ENCODE measurements at places on chromosomes 12 and 14.

DNA sequence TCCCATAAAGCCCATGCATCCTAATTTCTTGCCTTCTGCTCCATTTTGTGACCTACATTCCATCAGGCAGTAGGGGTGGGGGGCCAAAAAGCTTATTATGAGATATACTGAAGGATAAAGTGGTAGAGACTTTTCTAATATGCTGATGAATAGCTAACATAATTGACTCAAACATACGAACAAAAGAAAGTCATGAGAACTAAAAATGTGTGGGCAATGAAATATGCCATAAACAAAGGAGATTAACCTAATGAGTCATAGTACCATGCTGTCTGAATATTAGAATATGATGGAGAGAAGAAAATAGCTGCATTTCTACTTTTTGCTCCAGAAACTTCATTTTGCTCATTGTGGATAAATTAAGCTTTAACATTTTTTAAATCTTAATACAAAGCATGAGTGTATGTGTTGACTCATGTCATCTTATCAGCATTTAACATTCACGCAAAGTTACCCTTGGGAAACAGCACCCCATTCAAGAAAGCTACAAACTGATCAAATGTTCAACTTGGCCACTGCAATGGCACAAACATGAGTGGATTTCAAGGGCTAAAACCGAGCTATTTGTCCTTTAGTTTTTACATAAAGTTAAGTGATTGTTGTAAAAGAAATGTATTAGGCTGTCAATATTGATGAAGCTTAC is 64.0 kb upstream of the DIO2 start:
- DNase-seq: no peak

DNA sequence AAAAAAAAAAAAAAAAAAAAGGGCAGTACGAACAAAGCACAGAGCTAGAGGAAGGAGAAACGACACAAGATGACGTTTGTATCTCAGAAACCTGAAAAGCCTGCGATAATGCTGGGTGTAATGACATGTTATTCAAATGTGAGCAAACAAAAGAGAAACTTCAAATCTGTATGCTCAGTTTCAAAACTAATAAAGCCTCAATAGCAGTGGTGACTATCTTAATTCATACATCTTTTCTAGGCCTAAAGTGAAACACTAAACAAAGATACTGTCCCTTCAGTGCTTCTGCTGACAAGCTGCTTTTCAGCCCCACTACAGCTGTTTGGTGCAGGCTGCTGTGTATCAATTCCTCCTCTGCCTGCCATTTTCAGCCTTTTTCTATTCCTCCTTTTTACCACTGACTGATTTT is 15.8 kb downstream of the ITPR2 start:
- DNase-seq: no peak

DNA sequence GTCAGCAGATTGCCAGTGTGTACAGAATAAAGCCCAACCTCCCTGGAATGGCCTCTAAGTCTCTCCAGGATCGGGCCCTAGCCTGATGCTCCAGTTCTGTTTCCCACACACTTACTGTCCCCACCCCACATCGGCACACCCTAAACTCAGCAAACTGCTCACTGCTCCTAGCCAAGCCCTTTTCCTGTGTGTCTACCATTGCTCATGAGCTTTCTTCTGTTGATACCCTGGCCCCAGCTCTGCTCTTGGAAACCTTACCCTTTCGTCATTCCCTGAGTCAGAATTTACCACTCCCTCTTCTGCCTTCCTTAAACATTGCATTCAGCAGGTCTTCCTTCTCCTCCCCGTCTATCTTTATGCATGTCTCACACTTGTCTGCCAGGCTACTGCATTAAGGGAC is 158.9 kb downstream of the TMX1 start:
- no peak for DNase-seq

GRCh38 chr12:102675672-102676071 is 195.3 kb upstream of the IGF1 start:
- DNase-seq: no peak

GRCh38 chr14:104805326-104805678 is 4.4 kb downstream of the ZBTB42 start:
- no peak for DNase-seq

- no peak for DNase-seq
Measured at GRCh38 chr12:42968426-42968825, 378.9 kb upstream of the PRICKLE1 start.

GRCh38 chr14:102418853-102419240 is 56.1 kb downstream of the TECPR2 start:
- DNase-seq: no peak

DNA sequence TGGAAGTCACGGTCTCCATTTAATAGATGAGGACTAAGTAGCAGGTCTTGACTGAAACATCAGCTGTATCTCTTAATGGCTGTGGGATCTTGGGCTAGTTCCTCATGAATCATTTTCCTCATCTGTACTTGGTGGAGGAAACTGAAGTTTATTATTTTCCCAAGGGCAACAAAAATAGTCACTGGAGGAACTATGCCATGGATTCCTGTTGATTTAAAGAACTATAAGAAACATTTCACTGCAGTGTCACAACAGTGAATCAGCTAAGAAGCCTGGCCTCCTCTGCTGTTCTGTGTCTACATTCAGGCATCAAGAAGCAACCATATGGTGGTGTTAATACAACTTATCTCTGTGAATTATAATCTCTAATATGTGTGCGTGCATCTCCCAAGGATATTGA is 200.5 kb downstream of the STXBP6 start:
- DNase-seq: no peak

DNA sequence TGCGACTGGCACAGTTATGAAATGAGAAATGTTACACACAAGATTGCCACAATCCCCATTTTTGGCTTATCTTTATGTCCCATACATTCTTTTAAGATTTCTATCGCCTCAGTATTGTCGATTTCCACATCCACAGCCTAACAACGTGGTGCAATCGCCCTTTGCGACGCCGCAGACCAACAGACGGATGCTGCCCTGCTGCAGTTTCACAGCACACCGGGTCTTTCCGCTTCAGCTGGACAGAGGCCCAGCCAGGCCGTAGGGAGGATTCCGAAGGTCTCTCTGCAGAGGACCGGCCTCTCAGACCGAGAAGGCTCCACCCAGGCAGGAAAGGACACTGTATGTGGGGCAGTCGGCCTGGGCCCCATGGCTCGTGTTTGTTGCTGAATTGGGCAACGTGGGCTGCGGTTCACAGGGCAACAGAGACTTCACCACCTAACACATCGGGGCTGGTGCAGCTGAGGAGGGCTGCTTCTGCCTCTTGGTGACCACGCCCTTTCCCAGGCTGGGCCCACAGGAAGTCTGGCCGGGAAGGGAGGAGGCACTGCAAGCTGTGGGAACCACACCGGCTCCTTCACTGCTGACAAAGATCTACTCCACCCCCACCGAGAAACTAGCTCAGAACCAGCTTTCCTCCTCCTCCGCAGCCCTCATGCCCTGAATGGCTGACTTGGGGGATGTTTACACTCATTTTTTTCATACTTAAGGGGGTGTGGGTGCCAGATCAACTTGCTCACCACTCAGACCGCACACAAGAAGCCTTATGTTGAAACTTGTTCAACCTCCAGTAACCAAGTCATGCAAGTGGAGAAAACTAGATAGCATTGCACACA is 32.9 kb upstream of the MDM1 start:
- DNase-seq: peak; percentile 20

DNA sequence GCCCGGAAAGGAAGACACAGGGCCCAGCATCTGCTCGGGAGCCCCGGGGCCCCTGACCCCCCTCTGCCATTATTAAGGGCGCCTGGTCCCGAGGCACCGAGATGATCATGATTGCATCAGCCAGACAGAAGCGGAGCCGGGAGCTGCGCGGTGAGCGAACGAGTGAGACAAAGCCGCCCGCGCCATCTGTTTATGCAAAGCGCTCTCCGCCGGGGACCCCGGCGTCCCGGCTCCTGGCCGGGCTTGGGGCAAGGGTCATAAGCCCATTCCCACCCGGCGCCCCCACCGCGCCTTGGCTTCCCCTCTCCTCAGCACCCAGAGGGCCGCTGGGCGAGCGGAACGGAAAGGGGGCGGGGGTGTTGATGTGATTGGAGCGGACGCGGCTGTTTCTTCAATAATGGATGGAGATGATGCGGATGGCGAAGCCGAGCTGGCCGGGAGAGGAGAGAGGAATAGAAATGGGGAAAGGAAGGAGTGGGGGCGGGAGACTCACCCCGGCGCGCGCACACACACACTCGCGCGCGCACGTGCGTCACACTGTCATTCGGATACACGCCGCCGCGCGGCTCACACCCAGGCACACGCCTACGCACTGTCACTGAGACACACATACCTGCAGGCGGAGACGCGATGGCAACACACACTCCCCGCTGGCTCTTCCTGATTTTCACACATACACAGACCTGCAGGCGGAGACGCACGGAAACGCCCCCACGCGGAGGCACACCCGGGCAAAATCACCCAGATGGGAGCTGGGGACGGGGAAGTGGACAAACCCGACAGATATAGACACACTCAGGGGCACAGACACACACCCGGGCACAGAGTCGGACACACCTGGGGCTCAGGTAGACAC is 10.7 kb downstream of the STAC3 start:
- peak; percentile 75 for DNase-seq

GRCh38 chr12:110647631-110648040 is 33.7 kb downstream of the TCTN1 start:
- DNase-seq: no peak

DNA sequence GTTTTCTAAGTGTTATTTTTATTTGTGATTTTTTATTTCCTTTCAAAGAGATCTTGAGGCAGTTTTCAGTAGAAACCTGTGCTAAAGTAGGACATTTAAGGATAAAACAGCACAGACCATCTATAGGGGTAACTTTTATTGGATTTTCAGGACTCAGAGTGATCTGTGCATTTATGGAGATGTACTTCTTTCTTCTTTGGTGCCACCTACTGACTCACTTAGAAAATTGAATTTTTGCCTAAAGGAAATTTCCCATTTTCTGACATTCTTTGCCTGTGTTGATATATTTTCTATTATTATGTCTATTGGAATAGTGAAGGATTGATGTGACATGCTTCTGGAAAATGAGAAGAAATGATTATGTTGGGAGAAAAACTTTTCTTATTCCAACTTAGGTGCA is 113.0 kb downstream of the UNC79 start:
- DNase-seq: peak; percentile 32

GRCh38 chr12:52216807-52217206 is 16.2 kb upstream of the KRT7 start:
- DNase-seq: peak; percentile 22

GRCh38 chr14:99996951-99997571 is 68.2 kb upstream of the EVL start:
- no peak for DNase-seq

GRCh38 chr12:24252602-24253001 is 303.1 kb upstream of the SOX5 start:
- DNase-seq: no peak

DNA sequence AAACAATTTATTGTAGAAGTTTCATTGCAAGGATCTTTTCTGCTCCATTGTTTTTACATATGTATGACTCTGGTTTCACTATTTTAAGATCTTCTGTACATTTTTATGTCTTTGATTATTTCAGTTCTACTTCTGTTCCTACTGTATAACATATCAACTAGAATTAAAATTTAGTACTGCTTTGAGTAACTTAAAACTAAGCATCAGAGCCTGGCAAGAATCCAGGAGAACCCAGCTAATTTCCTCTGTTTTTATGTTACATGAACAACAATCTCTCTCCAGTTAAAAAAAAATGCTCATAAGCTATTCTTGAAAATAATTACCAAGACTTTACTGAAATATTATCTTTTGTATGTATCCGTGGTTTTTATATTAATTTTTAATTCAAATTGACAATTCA is 370.7 kb downstream of the TMTC2 start:
- DNase-seq: no peak

GRCh38 chr12:65655074-65655493 is 169.2 kb upstream of the HMGA2 start:
- DNase-seq: no peak

GRCh38 chr14:31090883-31091764 is 64.9 kb upstream of the STRN3 start:
- no peak for DNase-seq

All from NCI-H2081 (cell line).